ENCODE measurements at places on chromosomes 5 and 9. TPM values are rescaled to one million over a fixed set of nuclear protein-coding genes. Genes with fewer than 3 reads are reported as not detected.

DNA sequence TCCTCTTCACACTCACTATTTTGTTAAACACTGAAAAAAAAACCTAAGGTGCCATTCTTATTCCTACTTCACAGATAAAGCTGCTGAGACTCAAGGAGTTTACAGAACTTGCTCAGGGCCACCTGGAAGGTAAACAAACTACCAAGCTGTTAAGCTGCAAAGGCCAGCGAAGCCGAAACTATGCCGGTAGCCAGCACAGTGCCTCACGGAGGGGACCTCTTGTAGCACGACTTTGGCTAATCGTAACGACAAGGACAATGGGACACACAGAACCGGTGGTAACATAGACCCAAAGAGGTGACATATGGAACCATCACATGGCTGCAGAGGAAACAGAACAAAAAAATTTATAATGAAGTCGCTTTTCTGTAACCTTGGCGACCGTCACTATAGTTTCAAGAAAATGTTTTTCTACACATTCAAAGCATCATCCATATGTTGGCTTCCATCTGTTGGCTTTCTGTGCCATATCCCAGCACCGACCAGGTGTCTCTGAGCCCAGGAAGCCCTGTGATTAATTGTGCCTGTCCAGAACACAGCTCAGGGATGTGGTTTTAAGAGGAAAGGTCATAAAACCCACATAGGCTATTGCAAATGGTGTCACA, 60.3 kb downstream of the S1PR3 start:
- no peak for DNase-seq

- no peak for DNase-seq
Observed at GRCh38 chr5:18299166-18299565, 664.9 kb downstream of the TAF11L14 start.

TMEM252 gene
- total RNA-seq: not detected

- DNase-seq: peak; percentile 91
Observed at GRCh38 chr9:109246533-109246932, 74.3 kb downstream of the EPB41L4B start.

DNA sequence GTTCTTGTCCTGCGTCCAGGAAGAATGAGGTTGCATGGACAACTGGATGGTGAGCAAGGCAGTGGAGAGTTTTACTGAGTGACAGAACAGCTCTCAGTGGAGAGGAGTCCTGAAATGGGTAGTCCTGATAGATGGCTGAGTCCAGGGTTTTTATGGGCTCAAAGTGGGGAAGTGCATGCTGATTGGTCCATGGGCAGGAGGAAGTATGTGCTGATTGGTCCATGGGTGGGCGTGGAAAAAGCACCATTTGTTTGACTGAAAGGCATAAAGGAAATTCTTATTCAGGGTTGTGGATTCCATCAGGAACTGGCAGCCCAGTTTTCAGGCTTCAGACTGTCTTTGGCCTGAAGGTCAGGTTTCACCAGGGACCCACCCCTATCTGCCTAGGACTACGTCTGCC, 10.6 kb downstream of the FSD1L start:
- no peak for DNase-seq

NACC2 gene
- total RNA-seq: 21.1 TPM
